AG04449 (cell line): ENCODE measurements at places on chromosomes 6 and 20.

DNA sequence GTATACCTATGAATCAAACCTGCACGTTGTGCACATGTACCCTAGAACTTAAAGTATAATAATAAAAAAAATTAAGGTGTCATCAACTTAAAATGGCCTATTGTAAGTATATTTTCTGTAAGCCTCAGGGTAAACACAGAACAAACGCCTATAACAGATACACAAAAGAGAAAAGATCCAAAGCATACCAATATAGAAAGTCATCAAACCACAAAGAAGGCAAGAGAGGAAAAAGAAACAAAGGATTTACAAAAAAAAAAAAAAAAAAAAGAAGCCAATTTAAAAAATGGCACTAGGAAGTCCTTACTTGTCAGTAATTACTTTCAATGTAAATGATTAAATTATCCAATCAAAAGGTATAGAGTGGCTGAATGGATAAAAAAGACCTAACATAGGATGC lies 24.6 kb upstream of the ASF1A start:
- no peak for DNase-seq

DNA sequence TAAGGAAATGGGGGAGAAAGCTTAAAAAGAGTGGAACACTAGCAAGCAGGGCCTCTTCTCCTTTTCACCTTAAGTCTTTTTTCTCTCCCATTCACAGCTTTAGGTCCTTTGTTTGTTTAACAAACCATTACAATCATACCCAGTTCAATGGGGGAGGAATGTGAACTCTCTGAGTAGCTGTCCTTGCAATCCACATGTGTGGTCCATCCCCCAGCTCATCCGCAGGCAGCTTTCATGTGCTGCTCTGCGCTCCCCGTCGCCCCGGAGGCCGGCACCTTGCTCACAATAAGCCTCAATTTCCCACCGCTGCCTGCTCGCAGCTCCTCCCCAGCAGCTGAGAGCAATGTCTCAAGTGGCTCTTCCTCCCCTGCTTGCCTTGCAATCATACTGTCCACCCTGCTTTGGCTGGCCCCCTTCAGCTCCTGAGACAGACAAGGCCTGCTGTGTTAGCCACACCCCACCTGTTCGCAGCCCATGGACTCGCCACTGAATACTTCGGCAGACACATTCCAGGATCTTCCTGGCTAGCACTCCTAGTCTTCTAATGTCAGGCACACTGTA lies 49.1 kb downstream of the PLAGL1 start:
- DNase-seq = no peak

- DNase-seq = no peak
Measured at GRCh38 chr6:76742919-76743318, 670.5 kb upstream of the IMPG1 start.

DNA sequence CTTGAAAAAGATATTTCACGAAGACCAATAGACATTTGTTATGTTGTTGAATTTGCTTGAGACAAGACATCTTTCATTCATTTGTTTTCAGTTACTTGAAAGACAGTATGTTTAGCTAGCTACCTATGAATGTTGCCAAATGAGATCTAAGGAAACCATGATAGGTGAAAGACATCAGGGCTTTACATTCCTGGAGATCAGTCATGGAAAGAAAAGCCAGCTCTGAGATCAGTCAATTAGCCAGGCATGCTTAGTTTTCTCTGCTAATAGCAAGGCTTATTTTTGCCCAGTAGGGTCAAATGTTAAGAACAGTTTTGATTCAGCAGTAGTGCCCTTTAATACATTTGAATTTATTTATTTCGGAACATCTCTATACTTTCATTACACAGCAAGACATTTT lies 116.5 kb upstream of the EDN1 start:
- DNase-seq = no peak

DNA sequence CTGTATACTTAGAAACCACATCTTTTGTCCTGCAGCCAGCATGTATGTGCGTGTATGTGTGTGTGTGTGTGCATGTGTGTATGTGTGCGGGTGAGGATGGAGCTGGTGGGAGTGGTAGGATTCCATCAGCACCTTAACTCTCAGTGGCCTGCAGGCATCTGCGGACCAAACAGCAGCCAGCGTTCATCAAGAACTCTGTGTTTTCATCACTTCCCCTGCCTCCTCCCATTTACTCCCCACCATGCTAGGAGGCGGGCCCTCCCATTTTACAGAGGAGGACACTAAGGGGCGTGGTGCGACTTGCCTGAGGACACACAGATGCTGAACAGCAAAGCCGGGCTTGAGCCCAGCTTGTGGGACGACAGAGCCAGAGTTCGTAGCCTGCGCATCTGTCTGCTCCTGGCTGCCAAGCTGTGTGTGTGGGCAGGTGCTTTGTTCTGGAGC lies 8.9 kb downstream of the VSTM2L start:
- no peak for DNase-seq

DNA sequence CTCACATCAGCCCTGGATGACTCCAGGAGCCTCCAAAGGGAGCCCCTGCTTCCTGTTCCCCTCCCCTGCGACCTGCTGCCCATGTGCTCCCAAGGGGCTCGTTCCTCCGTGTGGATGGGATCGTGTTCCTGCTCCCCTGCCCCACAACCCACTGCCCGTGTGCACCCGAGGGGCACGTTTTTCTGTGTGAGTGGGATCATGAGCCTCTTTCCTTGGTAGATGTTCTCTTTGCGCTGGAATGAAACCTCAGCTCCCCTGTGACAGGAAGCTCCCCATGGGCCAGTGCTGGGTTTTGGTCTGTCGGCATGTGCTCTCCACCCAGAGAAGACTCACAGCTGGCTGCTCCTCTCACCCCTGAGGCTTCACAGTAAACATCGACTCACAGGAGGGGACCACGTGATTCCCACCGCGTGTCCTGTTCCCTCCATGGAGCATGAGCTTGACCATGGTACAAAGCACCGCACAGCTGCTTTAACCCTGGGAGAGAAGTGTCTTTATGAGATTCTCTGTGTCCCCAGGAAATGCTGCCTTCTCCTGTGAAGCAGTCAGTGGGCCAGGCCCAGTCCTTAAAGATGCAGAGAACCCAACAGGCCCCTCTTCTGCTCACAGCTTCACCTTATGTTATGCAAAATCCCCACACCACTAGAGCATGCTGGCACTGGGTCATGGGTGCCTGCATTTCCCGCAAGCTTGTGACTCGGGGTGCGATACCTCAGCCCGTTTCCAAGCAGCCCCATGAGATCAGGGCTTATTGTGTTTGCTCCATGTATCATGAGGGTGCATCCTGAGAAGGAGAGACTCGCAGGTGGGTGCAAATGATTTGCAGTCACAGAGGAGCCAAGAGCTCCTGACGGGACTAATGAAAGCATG lies 215.1 kb downstream of the ERMARD start:
- DNase-seq = no peak

GRCh38 chr6:151051164-151051563 lies 185.7 kb downstream of the MTHFD1L start:
- DNase-seq = no peak

DNA sequence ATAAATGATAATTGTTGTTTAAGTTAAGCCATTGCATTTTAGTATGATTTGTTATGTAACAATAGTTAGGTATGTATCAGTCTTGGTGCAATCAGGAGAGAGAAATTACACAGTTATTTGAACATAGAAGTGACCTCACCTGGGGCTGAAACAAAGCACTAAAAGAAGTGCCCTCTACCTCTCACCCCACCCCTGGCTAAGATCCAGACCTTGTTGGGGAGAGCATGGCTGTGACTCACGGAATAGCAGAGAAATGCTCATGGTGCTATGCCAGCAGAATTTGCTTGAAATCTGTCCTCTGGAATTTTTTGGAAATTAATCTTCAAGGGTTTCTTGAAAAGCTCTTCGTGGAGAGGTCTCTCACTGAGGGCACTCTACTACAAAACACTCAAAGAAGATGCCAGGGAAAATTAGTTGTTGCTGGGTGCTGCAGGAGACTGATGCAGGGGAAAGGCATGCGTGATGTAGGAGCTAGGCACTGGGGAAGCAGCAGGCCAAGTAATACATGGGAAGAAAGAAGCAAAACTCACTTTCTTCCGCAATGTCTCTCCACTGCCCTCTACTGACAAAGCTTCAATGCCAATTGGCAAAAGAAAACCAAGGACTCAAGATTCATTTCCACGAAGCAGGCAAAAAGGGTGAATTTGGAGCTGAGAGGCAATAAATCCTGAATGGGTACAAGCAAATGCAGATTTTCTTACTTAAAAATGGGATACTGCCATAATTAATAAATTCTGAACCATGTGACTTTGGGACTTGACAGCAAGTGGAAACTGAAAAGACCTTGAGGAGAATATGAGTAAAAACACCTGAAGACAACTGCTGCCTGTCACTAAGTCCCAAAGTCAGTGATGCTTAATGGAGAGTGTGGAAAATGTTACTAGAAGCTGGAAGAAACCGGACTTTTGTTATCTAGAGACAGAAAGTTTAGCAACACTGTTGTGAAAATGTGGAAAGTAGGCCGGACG lies 136.3 kb upstream of the ZNF184 start:
- DNase-seq = no peak

DNA sequence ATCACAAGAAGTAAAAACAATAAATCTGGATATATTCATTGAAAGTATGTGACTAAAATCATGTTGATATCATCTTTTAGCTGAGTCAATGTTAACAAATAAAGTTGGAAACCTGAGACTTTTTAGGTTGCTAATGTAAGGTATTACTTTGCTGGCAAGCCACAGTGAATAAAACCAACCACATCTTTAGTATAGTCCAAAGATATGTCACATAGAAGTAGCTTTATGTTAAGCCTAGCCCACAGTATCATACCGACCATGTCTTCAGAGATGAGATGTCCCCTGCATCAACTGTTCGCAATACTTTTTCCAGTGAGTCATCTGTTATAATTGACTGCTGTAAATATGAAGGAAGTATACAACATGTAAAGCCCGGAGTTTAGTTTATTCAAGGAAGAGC lies 107.6 kb upstream of the MCHR2 start:
- DNase-seq = no peak

DNA sequence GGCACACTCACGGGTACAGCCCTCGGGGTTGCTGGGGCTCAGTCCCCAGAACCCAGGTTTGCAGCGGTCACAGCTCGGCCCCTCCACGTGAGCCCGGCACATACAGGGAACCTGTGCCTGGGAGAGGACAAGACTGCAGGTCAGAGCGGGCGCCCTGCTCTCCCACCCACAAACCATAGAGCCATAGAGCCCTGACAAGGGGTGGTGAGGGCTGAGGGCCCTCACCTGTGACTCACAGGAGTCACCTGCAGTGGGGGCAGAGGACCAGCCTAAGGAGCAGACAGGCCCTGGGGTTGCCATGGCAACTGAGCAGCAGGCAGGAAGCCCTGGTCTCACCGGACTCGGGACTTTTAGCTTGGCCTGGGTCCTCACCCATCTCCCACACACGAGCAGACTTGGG lies 30.8 kb downstream of the LAMA5 start:
- DNase-seq = no peak

- DNase-seq = no peak
Measured at GRCh38 chr6:11878029-11878428, 99.4 kb upstream of the ADTRP start.

- DNase-seq = no peak
Measured at GRCh38 chr6:32852844-32853540, 512 bp downstream of the TAP1 start.

DNA sequence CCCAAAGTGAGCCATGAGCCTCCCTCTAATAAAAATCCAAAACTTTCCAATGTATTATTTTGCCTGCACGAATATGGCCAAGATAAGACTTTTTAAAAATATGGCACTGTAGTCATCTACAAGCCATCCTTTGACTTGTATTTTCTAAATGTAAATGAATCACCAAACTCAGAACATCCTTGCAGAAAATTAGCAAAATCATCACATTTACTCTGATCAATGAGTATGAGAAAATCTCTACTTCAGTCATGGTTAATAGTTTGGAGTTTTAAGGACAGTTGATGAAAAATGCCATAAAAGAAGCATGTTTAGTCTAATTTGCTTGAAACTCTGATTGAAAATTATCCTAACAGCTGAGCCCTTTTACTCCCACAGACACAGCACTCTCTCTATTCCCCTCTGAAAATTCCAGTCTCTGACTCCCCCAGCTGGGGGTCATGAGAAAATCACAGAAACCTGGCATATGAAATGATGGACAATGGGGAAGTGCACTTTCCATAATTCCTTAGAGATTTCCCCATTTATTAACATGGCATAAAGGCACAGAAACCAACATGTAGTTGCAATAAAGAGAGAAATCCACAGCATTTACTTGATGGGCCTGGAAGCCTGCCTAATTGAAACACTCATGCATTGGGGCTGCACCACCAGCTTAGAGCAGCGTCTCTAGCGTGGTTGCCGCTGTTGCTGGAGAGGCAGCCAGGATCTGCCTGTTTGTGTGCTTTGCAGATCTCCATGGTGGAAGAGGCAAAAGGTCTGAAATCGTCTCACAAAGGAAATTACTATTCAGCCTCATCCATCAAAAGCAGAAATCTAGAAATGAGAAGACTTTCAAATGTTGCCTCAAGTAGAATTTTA lies 214.0 kb downstream of the WDR27 start:
- no peak for DNase-seq
